Right lobe of liver (tissue), 6 donors: ENCODE measurements at places on chromosomes 12 and 14. TPM values are rescaled to one million over a fixed set of nuclear protein-coding genes. Genes with fewer than 3 reads are reported as not detected.

GRCh38 chr12:55816881-55817344 is 611 bp downstream of the SARNP start:
- no peaks in the 10 kb centered on the region for H3K27me3 ChIP-seq
- peak overlapping the region; percentile 58 for H3K4me3 ChIP-seq
- H3K27ac ChIP-seq, result peak overlapping the region; percentile 87
- DNase-seq, result no peak

DNA sequence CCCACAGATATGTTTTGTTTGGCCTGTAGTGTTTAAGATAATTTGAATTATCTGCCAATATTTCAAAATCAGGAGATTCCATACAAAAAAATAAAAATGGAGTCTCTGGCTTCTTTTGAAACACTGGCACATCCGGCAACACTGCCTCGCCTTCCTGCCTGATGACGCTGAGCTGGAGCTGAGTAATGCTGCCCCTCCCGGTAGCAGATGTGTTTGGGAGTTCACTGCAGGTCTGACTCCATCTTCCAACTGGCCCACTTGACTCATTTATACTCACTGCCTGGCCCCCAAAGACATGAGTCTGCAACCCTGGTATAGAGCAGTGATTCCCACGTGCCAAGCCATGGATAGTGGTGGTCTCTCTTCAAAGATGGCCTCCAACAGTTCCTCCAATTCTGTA is 7.4 kb downstream of the CIT start:
- DNase-seq, result no peak
- H3K27ac ChIP-seq, result no peak overlapping the region
- H3K27me3 ChIP-seq, result no peaks in the 10 kb centered on the region
- no peak overlapping the region for H3K4me3 ChIP-seq
- H3K4me1 ChIP-seq, result no peaks in the 10 kb centered on the region

GRCh38 chr12:21276826-21277225 is 57.9 kb downstream of the SLCO1A2 start:
- H3K4me1 ChIP-seq, result no peaks in the 10 kb centered on the region
- no peak overlapping the region for H3K27ac ChIP-seq
- H3K27me3 ChIP-seq, result no peaks in the 10 kb centered on the region

DNA sequence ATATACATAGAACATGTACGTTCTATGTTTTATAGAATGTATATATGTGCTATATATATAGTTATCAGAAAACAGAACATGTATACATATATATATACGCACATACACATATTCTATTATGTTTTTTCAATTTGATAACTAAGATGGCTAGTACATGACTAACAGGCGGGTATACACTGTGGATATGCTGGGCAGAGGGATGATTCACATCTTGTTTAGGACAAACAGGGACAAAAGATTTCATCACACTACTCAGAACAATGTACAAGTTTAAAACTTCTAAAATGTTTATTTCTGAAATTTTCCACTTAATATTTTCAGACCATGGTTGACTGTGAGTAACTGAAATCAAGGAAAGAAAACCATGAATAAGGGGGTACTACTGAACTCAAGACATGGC is 17.4 kb downstream of the TIMELESS start:
- H3K36me3 ChIP-seq, result no peaks in the 10 kb centered on the region
- no peak for DNase-seq
- H3K4me1 ChIP-seq, result no peaks in the 10 kb centered on the region
- no peak overlapping the region for H3K4me3 ChIP-seq
- no peak overlapping the region for H3K27ac ChIP-seq
- no peaks in the 10 kb centered on the region for H3K27me3 ChIP-seq

DNA sequence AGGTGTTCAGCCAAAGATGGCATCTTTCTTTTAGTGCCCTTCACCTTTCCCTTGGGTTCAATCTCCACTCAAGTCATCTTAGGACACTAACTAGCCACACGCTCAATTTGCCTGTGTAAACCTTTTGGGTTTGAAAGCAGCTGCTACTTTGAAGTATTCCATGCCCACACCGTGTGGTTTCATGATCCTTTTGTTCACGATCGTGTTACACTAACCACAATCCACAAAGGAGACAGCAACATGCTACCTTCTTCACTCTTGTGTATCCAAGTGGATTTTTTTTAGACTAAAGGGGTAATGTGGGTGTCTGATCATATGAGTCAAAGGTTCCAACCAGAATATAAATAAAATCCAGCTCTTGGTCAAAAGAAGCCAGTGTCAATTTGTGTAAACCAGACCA is 122.7 kb upstream of the FAR2 start:
- DNase-seq, result no peak
- no peak overlapping the region for H3K27ac ChIP-seq
- no peak overlapping the region for H3K4me3 ChIP-seq
- no peaks in the 10 kb centered on the region for H3K36me3 ChIP-seq
- H3K4me1 ChIP-seq, result no peaks in the 10 kb centered on the region

DNA sequence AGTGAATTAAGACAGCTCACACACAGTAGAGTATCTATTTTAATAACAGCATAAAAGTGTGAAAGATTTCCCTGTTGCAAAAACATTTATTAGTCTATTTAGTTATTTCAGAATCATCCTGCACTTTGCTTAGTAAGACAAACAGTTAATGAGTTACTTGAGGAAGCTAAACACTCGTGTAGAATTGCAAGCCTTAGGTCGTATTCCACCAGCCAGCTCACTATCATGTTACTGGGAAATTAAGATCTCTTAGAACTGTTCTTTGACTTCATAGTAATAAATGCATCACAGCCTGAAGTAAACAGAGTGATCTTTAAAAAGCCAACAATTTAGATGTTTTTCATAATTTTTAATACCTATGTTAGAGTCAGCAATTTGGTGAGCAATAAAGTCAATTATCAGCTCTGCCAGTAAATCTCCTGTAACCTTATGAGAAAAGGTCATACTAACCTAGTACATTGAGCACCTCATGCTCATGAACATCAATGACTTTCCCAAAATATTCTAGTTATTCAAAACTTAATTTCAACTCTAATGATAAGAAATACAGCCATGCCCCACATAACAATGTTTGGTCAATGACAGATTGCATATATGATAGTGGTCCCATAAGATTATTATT is 26.7 kb upstream of the ETNK1 start:
- no peaks in the 10 kb centered on the region for H3K36me3 ChIP-seq
- no peak overlapping the region for H3K4me3 ChIP-seq
- H3K4me1 ChIP-seq, result peaks cover 14% of the 10 kb centered on the region
- DNase-seq, result no peak

DNA sequence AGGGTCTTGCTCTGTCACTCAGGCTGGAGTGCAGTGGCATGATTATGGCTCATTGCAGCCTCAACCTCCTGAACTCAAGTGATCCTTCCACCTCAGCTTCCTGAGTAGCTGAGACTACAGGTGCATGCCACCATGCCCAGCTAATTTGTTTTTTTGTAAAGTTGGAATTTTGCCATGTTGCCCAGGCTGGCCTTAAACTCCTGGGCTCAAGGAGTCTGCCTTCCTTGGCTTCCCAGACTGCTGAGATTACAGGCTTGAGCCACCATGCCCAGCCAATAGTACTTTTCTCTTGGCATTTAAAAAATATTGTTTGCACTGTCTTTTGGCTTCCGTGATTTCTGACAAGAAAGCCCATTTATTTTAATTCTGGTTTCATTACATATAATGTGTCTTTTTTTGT is 61.3 kb downstream of the DIP2B start:
- H3K27ac ChIP-seq, result no peak overlapping the region
- H3K4me3 ChIP-seq, result no peak overlapping the region
- H3K27me3 ChIP-seq, result no peaks in the 10 kb centered on the region
- no peaks in the 10 kb centered on the region for H3K36me3 ChIP-seq

DNA sequence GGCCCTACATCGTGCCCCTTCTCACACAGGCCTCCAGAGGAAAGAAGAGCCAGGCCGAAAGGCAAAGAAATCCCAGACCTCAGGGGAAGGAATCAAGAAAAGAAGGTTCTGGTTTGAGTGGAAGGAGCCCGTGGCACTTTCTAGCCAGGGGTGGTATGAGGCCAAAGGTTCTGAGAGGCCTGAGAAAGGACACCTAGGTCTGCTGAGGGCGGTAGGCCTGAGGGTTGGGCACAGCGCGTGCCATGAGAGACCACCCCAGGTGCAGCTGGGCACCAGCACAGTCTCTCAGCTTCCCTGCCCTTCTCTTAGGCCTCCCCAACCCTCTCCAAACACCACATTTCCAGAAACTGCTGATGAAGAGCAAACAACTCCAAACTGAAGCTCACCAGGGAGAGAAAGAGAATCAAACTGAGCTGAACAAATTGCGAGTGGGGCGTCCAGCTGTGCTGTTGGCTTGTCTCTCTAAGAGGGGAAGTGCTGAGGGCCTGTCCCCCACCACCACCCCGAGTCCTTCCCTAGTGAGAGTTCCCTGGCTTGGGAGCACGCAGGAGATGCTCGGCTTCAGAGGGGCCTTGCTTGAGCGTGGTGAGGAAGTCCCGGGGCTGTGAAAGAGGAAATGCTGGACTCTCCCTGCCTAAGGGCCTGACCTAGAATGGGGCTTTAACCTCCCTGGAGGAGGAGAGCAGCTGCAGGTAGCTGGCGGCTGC is 184.8 kb downstream of the ZFP36L1 start:
- peak overlapping the region; percentile 36 for H3K27ac ChIP-seq
- H3K27me3 ChIP-seq, result no peaks in the 10 kb centered on the region
- H3K36me3 ChIP-seq, result no peaks in the 10 kb centered on the region
- no peak overlapping the region for H3K4me3 ChIP-seq
- H3K4me1 ChIP-seq, result no peaks in the 10 kb centered on the region
- DNase-seq, result no peak

DNA sequence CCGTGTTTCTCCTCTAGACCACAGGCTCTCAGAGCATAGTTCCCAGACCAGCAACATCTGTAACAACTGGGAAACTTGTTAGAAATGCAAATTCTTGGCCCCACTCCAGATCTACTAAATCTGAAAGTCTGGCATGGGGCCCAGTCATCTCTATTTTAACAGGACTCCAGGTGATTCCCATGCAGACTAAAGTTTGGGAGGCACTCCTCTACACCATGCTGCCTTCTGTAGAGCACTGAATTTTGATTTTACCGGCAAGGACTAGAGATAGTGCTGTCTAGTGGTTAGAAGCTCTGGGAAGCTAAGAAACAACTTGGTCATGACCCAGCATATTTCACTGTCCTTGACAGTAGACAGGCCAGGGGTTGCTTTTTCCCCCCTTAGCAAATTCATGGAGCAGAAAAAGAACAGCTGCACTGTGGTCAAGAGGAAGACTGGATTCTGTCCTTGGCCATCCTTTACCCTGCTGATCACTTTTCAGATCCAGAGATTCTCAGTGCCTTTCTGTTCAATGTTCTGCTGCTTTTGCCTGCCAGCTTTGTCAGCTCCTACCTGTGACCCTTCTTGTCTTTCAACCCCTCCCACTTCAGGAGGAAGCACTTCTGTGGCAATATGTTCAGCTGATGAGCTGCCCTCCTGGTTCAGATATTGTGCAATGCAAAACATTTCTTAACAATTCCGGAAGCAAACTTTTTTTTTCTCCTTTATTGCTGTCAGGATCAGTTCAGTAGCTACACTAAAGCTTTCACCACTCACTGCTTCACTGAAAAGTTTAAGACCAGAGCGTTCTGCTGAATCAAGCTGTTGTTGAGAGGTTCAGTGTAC is 133.8 kb upstream of the NUDT4 start:
- H3K36me3 ChIP-seq, result no peaks in the 10 kb centered on the region
- H3K27ac ChIP-seq, result peak overlapping the region; percentile 47
- H3K27me3 ChIP-seq, result no peaks in the 10 kb centered on the region
- H3K4me1 ChIP-seq, result no peaks in the 10 kb centered on the region
- DNase-seq, result peak; percentile 22

- no peak overlapping the region for H3K4me3 ChIP-seq
- no peaks in the 10 kb centered on the region for H3K36me3 ChIP-seq
Observed at GRCh38 chr12:87320724-87321123, 708.5 kb downstream of the C12orf50 start.

DNA sequence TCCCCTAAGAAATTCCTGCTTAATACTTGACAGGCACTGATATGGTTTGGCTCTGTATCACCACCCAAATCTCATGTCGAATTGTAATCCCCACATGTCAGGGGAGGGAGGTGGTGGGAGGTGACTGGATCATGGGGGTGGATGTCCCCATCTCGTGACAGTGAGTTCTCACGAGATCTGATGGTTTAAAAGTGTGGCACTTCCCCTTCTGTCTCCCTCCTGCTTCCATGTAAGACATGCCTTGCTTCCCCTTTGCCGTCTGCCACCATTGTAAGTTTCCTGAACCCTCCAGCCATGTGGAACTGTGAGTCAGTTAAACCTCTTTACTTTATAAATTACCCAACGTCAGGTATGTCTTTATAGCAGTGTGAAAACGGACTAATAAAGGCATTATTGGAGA is 198.0 kb downstream of the FOXN3 start:
- H3K36me3 ChIP-seq, result no peaks in the 10 kb centered on the region
- H3K4me1 ChIP-seq, result peaks cover 18% of the 10 kb centered on the region

EFS gene
- total RNA-seq, result 0.42 TPM

NPAS3 gene
- total RNA-seq, result not detected

DNA sequence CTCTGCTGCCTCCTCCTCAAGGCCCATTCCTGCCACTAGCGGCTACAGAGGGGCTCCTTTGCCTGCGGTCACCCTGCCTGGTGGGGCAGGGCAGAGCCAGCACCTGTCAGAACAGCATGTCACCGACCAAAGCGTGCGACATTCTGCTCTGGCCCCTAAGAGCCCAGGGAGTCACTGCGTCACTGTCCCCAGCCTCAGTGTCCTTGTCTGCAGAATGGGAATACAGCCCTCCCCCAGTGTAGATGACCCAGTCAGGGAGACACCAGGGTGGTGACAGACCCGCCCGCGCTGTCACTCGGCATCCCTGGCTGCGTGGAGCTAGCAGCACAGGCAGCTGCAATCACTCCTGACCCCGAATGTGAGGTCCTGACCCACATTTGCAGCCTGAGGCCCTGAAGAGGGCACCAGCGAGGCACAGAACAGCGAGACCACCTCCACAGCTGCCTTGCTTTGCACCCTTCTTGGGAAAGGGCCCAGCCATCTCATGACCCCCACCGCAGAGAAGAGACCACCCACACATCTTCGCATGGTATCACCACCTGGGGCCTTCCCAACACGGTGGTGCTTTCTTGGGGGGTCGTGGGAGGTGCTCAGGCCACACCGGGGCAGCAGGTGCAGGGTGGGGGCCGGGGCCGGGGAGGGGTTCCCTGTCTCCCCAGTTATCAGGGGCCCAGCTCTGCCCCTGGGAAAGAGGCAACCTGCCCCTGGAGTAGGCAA is 2.5 kb downstream of the AHNAK2 start:
- H3K4me3 ChIP-seq, result no peak overlapping the region
- no peak overlapping the region for H3K27ac ChIP-seq
- DNase-seq, result peak; percentile 40
- H3K4me1 ChIP-seq, result peaks cover 2% of the 10 kb centered on the region

DNA sequence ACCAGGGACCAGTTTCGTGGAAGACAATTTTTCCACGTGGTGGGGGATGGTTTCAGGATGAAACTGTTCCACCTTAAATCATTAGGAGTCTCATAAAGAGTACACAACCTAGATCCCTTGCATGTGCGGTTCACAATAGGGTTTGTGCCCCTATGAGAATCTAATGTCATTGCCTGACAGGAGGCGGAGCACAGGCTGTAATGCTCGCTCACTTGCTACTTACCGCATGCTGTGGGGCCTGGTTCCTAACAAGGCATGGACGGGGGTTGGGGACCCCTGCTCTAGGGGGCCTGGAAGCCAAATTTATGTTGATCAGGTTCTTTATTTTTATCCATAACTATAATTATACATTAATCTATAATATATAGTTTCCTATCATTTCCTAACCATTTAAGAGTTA is 315.3 kb downstream of the MED13L start:
- H3K27me3 ChIP-seq, result no peaks in the 10 kb centered on the region
- no peaks in the 10 kb centered on the region for H3K4me1 ChIP-seq
- no peak overlapping the region for H3K4me3 ChIP-seq
- no peaks in the 10 kb centered on the region for H3K36me3 ChIP-seq
- no peak overlapping the region for H3K27ac ChIP-seq
- no peak for DNase-seq

CACNA1C gene
- 0.68 TPM for total RNA-seq

KRT86 gene
- not detected for total RNA-seq

- no peaks in the 10 kb centered on the region for H3K4me1 ChIP-seq
- H3K36me3 ChIP-seq, result no peaks in the 10 kb centered on the region
- no peak overlapping the region for H3K4me3 ChIP-seq
- H3K27ac ChIP-seq, result no peak overlapping the region
- DNase-seq, result no peak
Observed at GRCh38 chr14:31414190-31414833, 6.0 kb downstream of the HEATR5A start.
